ENCODE measurements at places on chromosomes 5 and 9.

DNA sequence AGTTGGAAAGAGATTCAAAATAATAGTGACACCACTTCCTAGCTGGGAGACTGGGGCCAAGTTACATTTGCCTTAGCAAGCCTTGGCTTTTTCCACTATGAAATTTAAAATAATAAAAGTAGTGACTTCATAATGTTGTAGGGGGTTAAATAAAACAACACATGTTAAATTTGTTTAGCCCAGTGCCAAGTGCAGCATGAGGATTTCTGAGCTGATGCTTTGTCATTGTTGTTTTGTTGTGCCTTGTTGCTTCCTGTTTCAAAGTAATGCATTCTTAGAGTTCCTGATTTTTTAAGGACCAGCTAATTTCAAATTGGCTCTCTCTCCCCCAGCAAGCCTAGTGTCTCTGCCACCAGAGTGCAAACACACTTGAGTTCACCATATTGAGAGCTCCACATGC, 270.7 kb upstream of the PAPPA start:
- no peak for DNase-seq

- DNase-seq: no peak
Observed at GRCh38 chr9:134171316-134172197, 7.2 kb upstream of the RNU6ATAC start.

DNA sequence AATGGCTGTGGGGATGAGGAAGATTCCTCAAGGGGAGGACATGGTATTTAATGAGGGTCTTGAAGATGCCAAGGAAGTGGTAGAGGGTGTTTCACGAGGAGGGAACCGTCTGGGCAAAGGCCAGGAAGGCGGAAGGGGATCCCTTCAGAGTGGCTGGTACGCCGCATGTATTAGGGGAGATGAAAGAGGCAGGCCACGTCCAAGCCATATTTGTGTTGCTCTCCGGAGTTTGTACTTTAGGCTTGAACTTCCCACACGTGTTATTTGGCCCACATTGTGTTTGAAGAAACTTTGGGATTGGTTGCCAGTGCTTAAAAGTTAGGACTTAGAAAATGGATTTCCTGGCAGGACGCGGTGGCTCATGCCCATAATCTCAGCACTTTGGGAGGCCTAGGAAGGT, 1.2 kb downstream of the FXN start:
- DNase-seq: no peak

- no peak for DNase-seq
Observed at GRCh38 chr9:130984521-130984920, 24.5 kb upstream of the LAMC3 start.

- DNase-seq: no peak
Observed at GRCh38 chr5:5078009-5078897, 61.9 kb upstream of the ADAMTS16 start.

DNA sequence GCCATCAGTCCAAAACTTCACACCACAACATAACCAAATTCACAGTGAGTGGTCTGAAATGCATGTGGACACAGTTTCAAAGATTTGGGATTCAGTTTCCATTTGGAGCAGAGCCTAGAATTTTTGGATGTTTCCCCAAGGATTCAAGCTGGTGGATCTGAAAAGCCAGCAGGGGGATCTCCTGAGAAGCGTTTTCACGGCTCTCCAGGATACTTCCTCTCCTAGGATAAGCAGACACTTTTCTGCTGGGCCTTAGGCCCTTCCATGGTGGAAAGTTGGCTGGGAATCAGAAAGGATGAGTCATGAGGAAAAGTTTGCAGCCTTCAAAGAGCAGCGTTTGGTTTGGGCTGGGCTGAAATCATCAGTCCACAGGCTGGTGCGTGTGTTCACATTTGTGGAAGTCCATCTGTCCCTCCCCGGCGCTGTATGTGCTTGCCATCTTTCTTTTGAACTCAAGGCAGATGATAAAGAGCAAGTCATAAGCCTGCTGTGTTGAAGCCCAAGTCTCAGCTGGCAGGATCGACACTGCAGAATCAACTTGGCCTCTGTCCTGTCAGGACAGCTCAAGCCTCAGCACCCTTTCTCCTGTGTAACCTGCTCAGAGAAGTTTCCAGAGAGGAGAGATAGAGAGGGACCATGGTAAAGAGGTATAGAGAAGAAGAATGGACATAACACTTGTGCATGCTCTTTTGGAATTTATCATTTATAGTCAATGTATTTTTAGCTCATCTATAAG, 152.6 kb upstream of the MSX2 start:
- peak; percentile 73 for DNase-seq

- no peak for DNase-seq
Observed at GRCh38 chr5:59034498-59035186, 451.8 kb downstream of the RAB3C start.

DNA sequence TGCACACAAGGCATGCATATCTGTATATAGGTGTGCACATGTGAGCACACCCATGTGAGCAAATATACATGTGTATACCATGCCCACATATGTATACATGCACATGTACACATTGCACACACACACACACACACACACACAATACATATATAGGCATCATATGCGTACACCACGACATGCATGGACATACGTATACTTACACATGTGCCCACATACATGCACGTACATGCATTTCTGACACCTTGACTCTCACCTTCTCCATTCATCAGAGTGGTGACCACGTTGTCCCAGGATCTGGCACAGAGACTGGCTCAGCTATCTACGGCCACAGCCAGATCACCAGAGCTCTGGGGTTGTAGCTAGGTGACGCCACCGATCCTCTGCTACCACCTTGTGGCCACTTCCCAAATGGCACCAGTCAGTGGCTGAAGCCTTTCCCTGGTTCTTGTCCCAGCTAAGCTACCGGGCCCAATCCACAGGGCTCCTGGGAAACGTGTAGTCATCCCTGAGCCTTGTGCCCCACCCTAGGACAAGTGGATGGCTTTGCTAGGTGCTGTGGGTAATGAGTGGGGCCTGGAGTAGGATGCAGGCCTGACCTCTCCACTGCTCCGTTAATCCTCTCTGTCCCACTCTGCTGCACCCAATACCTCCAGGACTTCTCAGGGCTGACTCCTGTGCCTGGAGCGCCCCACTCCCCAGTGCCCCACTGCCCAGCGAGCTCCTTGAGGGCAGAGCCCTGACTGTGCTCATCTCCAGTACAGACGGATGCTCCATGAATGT, 194.4 kb downstream of the RGS3 start:
- DNase-seq: peak; percentile 63

DNA sequence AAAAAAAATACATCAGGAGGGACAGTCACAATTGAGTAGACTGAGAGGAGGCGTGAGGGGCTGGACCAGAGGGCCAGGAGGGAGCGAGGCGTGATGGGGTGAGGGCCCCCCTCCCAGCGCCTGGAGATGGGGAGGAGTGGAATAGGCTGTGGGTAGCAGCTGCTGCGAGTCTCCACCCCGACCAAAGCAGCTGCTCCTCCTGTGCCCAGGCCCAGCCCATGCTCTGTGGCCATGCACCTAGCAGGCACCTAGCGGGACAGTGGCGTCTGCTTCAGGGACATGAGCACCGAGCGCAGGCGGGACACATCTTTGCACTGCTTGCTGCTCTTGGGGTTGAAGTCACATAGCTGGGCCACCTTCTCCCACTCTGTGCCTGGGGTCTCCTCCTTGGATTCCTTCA, 4.0 kb downstream of the HIGD2A start:
- DNase-seq: no peak

GRCh38 chr9:84823421-84824271, 154.1 kb downstream of the NTRK2 start:
- no peak for DNase-seq

DNA sequence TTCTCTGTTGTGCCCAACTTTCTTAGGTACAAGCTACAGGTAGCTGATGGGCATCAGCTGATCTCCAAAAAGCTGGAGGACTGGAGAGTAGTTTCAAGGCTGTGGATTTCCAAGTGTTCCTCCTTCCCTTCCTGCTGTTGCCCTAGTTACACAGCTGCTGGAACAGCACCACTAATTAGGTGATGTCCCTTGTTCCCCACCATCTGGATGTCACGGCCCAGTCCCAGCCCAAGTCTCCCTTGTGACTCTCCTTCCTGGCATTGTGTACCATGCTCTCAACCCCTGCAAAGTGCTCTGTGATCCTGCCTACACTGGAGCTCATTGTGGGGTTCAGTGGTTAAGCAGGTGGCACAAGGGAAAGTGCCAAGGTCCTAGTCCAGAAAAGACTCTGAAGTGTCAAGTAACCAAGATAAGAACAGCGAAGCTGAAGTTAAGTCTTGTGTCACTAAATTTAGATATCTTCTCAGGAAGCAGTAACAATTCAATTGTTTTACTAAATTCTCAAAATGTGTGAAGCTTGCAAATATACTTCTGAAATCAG, 604.5 kb downstream of the ISL1 start:
- DNase-seq: no peak

- DNase-seq: peak; percentile 24
Observed at GRCh38 chr9:127347831-127348776, 48.9 kb upstream of the SLC2A8 start.

DNA sequence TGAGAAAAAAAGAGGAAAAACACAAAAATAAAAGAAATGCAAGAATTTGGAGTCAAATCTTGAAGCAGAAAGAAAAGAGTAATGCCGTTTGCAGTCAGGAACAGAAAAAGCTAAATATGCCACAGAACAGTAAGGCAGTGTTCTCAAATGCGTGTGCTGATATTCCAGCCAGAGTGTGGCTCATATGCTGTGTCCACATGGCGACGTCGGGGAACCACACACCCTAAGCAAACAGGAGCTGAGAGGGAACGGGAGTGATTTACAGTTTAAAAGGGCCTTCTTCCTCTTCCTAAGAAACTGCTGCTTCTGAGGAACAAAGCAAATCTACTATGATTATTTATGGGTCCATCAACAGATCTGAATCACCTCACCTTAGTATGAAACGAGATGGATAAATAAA, 42.7 kb downstream of the DDX31 start:
- no peak for DNase-seq

DNA sequence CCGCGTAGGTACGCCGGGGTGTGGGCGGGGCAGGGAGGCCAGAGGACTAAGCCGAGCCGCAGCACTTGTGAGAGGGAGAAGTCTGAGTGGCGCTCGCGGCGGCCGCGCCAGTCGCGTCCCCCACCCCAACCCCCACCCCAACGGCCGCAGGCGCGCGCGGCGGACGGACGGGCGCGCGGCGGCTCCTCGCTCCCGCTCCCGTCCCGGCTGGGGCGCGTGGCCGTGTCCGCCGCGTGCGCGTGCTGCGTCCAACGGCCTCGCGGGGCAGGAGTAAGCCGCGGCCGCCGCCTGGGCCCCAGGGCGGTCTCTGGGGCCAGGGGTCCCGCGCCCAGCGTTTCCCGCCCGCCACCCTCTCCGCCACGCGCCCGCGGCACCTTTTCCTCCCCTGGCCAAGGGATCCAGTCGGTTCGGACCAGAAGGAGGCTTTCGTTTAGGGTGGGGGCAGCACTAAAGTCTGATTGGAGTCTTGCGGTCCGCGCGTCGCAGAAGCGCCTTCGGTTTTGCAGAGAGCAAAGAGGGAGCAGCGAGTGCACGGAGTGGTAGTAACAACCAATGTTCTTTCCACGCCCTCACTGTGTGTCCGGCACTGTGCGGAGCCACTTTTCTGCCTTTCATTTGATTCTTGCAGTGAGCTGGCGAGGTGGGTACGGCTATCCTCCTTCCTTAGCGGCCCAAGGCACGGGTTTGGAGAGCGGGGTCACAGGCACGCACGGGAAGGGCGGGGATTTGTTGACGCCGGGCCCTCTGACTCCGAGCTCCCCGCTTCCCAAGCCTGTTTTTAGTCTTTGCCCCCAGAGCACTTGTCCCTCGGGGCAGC, 483 bp downstream of the G3BP1 start:
- DNase-seq: no peak

DNA sequence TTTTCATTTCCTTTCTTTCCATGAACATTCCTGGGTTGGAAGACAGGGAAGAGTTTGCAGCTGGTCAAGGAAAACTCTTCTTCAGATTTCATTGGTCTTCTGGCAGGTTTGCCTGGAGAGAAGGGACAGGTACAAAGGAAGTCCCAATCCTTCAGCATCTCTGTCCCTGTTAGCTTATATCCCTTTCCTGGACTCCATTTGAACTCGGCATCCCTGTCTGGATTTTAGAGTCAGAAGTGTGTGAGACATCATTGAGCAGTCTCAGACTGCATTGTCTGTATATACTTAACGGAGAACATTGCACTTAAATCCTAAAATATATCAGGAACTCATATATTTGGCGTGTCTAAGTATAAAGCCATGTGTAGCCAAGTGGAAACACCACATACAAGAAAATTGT, 54.9 kb downstream of the ADGRV1 start:
- no peak for DNase-seq

- no peak for DNase-seq
Observed at GRCh38 chr5:14417792-14418765, 163.5 kb upstream of the OTULINL start.

DNA sequence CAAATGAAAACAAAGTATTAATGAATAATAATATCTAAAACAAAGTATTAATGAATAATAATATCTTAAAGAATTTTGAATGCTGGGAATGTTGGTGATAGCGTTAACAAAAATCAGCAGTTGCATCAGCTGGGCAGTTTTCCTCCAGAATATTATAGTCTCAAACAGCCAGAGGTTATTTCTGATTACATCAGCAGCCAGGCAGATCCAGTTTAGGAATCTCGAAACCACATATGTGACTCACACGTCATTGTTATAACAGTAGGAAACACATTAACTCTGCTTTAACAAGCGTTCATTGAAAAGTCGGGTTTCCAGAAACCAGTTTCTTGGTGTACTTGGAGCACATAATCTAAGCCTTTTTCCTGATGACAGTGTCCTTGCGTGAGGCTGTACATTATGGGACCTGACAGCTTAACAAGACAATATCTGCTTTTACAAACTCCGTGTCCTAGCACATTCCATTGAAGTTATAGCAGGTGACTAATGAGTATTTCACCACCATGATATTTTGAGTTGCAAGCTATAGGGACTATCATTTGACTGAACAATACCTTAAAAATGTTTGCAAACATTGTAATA, 559.5 kb upstream of the KLF4 start:
- no peak for DNase-seq

GRCh38 chr5:157328277-157328912, 62.5 kb downstream of the CYFIP2 start:
- peak; percentile 66 for DNase-seq

- DNase-seq: no peak
Observed at GRCh38 chr9:127693143-127693542, 13.6 kb upstream of the CFAP157 start.

- no peak for DNase-seq
Observed at GRCh38 chr5:111800351-111800750, 43.4 kb upstream of the NREP start.

DNA sequence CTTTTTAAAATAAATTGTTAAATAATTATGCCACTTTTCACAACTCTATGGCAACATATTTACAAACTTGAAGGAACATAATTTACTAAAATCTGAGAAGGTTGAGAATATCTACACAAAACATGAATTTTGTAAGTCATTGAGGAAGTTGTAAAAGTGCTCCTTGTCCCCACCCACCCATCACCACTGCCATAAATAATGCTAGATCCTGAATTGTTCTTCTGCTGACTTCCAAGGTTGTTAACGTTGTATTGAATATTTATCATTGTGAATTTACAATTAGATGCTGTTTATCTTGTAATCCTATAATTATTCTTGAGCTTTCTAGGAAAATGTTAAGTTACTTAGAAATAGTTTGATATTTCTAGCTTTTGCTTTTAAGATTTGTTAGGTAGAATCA, 908.0 kb upstream of the COX7C start:
- DNase-seq: no peak

GRCh38 chr9:109520475-109521132, 22.5 kb upstream of the PTPN3 start:
- peak; percentile 33 for DNase-seq

GRCh38 chr5:14208071-14209021, 65.2 kb downstream of the TRIO start:
- no peak for DNase-seq

- DNase-seq: no peak
Observed at GRCh38 chr5:82796643-82797416, 280.4 kb downstream of the TMEM167A start.

- DNase-seq: no peak
Observed at GRCh38 chr9:129697656-129698253, 32.3 kb downstream of the PRRX2 start.

Measured in NCI-H446 (cell line).